GF-D8 (cell line): ENCODE measurements at places on chromosomes 1 and 21.

GRCh38 chr1:41582851-41583657 lies 98.6 kb upstream of the EDN2 start:
- no peak for DNase-seq

DNA sequence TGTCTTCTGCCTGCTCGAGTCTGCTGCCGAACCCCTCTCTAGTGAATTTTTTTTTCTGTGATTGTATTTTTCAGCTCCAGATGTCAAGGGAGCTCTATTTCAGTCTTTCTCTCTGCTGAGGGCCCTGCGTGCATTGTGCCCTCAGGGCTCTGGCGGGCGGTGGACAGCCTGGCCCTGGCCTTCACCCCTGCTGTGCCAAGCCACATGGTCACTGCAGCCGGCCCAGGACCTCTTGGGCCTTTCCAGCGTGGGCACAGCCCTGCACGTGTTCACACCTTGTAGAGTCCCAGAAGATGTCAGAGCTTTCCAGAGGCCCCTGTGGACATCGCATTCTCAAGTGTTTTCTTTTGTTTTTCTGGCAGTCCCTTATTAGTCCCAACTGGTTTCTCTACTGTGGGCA lies 55.7 kb downstream of the PCNT start:
- no peak for DNase-seq

DNA sequence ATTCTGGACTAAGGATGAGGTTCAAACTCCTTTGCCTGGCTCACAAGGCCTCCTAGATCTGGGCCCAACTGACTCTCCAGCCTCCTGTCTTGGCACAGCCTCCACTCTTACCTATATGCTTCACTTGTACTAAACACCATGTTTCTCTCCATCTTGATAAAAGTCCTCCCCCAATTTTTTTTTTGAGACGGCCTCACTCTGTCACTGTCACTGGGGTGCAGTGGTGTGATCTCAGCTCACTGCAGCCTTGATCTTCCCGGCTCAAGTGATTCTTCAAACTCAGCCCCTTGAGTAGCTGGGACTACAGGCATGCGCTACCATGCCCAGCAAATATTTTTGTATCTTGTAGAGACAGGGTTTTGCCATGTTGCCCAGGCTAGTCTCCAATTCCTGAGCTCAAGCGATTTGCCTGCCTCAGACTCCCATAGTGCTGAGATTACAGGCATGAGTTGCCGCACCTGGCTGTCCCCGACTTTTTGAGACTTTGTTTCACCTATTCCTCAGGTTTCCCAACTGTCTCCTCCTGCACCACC lies 39.7 kb downstream of the CD34 start:
- DNase-seq: no peak

DNA sequence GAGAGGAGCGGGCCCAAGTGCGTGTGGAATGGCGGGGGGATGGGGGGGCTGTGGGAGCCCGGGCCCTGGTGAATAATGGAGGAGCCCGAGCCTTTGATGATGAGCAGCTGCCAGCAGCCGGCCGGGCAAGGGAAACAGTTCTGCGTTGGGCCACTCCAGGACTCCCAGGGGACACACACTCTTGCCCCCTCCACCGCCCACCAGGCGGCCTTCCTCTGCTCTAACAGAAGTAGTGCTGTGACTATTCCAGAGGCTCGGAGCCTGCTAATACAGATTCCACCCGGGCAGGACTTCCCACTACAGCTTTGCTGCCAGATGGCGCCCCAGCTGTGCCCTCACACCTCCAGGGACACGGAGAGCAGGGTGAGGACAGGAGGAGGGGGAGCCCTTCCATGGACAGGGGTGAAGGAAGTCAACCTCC lies 48.2 kb upstream of the LRP8 start:
- DNase-seq: no peak

- DNase-seq: no peak
These were observed at the start of gene MEF2D for GRCh38 chr1:156500543-156500792. Gene MEF2D (minus strand): TSS chr1:156500775. CDS start chr1:156483292, 17,483 bp downstream.

GRCh38 chr1:168170564-168171508 lies 7.9 kb upstream of the TIPRL start:
- no peak for DNase-seq

DNA sequence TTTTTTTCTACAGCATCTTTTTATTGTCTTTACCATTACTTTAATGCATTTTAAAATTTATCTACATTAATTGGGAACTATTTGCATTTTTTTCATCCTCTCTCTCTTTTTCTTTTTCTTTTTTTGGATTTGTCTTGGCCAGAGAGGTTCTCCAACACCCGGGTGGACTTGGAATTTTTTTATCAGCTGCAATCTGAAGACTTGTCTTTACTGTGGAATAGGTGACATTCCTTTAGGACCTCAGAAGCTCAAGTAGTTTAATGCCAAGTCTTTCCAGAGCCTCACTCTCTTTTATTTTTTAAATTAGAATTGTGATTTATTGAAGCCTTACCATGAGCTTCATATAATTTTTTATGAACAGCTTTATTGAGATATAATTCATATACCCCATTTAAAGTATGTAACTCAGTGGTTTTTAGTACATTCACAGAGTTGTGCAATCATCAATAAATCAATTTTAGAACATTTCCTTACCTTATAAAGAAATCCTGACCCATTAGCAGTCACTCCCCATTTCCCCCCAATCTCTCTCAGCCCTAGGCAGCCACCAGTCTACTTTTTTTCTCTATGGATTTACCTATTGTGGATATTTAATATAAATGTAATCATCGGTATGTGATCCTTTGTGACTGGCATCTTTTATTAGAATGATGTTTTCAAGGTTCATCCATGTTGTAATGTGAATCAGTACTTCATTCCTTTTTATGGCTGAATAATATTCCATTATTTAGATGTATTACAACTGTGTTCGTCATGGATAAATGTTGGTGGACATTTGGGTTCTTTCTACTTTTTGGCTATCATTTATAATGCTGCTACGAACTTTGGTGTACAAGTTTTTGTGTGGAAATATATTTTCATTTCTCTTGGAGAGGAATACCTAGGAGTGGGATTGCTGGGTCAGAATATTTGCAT lies 6.2 kb downstream of the TUFT1 start:
- DNase-seq: no peak

DNA sequence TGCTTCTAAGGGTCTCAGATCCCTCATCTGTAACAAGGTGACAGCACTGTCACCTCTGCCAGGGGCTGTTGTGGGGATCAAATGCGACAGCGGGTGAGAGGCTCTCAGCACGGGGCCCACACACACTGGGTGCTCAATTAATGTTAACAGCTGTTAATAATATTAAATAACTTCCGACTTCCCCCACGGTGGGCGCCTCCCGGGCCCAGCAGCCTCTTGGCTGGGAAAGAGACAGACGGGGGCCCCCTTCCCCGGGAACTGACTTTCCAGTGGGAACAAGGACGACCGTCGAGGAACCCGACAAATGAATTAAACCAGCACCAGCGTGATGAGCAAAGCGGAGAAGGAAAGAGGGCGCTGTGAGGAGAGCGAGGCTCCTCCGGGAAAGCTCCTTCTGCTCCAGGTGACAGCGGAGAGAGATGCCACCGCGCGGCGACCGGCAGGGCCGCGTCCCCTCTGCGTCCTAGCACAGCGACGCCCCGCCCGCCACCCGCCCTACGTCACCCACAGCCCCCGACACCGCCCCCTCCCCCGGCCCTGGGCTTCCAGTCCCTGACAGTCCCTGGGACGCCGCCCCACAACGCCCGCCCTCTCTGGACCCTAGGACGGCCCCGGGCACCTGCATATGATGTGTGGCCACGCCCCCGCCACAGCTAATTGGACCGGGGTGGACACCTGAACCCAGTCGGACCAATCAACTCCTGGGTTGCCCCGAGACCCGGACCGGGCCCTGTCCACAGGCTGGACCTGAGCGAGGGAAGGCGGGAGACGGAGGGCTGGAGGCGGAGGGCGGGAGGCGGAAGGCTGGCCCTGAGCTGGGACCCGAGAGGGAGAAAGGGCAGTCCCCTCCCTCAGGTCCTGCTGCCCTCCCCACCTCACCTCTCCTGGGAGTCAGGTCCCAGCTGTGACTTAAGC lies 38.2 kb downstream of the MATN1 start:
- DNase-seq: no peak

DNA sequence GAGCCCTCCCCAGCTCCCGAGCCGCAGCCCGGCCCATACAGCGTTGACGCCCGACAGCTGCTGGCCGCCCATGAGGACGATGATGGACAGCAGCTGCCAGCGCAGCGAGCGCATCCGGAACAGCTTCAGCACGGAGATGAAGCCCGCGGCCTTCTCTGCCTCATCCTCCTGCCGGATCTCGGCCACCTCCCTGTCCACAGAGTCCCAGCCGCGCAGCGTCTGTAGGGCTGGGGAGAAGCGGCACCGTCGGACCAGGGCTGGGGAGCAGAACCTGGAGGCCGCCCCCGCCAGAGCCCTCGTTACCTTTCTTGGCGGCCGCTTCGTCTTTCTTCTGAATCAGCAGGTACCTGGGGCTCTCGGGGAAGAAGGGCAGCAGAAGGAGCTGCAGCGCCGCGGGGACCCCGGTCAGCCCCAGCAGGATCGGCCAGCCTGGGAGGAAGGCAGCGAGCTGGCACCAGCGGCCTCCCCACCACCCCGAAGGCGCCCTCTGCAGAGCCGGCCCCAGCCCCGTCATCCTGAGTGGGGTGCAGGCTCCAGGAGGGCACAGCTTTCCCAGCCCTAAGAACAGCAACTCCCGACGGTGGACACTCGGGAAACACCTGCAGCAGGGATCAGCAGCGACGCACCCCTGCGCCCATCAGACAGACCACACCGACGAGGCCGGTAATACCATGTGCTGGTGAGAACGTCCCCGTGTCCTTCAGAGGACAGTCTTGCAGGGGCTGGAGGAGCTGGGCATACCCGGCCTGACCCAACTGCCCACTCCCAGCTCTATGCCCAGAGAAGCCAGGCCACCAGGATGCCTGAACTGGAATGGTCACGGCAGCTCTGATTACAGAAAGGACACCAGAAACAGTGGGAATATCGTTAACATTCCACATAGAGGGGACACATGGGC lies 13.8 kb upstream of the SLC2A7 start:
- no peak for DNase-seq

DNA sequence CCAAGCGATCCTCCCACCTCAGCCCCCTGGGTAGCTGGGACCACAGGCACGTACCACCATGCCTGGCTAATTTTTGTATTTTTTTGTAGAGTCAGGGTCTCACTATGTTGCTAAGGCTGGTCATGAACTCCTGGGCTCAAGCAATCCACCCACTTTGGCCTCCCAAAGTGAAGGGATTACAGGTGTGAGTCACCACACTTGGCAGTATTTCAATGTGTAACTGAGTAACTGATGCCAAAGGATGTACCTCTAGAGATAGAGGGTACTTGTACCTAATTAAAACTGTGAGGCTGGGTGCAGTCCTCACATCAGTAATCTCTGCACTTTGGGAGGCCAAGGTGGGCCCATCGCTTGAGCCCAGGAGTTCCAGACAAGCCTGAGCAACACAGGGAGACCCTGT lies 258.7 kb upstream of the DMRTA2 start:
- no peak for DNase-seq

- DNase-seq: no peak
These were observed 108.7 kb downstream of the RGL1 start for GRCh38 chr1:183913567-183913993.

- DNase-seq: no peak
These were observed 113.6 kb downstream of the NMNAT2 start for GRCh38 chr1:183304440-183305107.

- DNase-seq: no peak
These were observed 31.1 kb downstream of the CHODL start for GRCh38 chr21:18275781-18276180.

DNA sequence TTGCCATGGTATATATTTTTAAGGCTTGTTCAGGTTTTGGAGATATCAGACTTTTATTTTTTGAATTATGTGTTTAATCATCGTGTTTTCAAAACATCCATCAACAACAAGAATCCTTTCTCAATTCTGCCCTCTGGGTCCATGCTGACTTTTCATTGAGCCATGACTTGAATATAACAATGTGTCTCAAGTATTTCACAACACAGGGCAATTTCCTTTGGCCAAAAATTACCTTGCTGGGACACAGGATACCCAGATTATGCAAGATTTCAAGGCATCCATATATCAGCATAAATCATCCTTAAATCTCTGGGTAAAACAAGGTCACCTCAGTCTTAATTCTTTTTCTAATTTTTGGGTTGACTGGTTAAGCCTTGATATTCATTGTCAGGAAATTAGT lies 411.2 kb upstream of the USP24 start:
- no peak for DNase-seq

DNA sequence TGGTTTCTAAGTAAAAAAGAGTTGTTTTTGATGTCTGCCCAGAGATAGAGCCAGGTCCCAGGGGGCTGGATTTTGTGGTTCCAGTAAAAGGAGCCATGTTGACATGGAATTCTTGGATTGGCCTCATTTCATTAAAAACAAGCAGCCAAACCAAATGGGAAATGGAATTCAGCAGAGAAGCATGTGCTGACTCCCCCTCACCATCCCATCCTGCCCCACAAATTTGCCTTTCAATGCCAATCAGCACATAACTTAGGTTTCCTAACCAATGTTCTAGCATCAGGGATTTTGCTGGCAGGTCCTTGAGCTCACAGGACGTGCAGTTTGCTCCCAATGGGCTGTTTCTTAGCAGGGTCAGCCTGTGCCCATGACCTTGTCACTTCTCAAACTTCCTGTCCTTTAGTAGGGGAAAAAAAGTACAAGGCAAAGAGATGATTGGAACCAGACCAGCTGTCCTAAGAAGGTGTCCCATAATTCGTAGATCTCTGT lies 101.5 kb upstream of the GADD45A start:
- no peak for DNase-seq

DNA sequence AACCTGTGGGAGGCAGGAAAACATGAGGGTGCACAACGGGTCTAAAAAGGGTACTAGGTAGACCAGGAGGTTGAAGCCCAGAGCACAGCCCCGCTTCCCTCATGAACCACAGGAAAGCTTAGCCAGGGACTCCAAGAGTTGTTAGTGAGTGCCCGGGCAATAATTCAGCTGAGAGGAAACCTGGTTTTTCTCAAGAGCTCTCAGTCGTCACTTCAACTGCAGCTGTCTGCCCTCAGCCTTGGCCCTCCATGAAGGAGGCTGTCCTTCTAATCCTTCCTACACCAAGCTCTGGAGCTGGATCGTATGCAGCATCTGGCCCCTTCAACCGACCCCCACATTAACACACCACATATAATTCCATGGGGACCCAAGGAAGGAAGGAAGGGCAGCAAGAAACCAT lies 77.0 kb upstream of the BACE2 start:
- DNase-seq: no peak

- peak; percentile 2 for DNase-seq
These were observed 156.9 kb upstream of the GJB5 start for GRCh38 chr1:34597877-34598514.

GRCh38 chr1:169133228-169133576 lies 26.7 kb downstream of the ATP1B1 start:
- DNase-seq: no peak

DNA sequence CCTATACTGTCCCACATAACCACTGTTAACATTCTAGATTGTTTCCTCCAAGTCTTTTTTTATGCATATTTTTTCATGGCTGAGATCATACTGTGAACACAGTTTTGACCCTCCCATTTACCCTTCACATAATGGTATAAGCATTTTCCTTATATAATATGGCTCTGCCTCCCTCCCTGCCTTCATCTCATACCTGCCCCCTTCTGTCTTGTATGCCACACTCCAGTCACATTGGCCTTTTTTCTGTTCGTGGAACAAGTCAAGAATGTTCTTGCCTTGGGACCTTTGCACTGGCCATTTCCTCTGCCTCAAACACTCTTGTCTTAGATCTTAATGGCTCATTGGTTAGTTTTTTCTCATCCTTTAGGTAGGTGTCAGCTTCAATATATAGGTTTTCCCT lies 24.3 kb upstream of the ELAVL4 start:
- DNase-seq: no peak

- DNase-seq: no peak
These were observed 1.9 kb downstream of the ADARB1 start for GRCh38 chr21:45076245-45076711.
